ENCODE measurements at places on chromosomes 4 and X. TPM values are rescaled to one million over a fixed set of nuclear protein-coding genes. Genes with fewer than 3 reads are reported as not detected.

The DDIT4L gene
- 3.2 TPM for total RNA-seq

The MND1 gene
- total RNA-seq, result 1.2 TPM

GRCh38 chr4:1903035-1903434, 31.8 kb downstream of the NSD2 start:
- no peak overlapping the region for H3K4me3 ChIP-seq
- H3K27me3 ChIP-seq, result no peaks in the 10 kb centered on the region
- H3K36me3 ChIP-seq, result peaks cover 8% of the 10 kb centered on the region
- no peaks in the 10 kb centered on the region for H3K4me1 ChIP-seq
- H3K27ac ChIP-seq, result no peak overlapping the region

- no peak overlapping the region for H3K27ac ChIP-seq
- H3K4me1 ChIP-seq, result no peaks in the 10 kb centered on the region
- no peaks in the 10 kb centered on the region for H3K36me3 ChIP-seq
- no peaks in the 10 kb centered on the region for H3K27me3 ChIP-seq
- no peak for DNase-seq
Measured at GRCh38 chrX:131277543-131278136, 11.5 kb downstream of the IGSF1 start.

DNA sequence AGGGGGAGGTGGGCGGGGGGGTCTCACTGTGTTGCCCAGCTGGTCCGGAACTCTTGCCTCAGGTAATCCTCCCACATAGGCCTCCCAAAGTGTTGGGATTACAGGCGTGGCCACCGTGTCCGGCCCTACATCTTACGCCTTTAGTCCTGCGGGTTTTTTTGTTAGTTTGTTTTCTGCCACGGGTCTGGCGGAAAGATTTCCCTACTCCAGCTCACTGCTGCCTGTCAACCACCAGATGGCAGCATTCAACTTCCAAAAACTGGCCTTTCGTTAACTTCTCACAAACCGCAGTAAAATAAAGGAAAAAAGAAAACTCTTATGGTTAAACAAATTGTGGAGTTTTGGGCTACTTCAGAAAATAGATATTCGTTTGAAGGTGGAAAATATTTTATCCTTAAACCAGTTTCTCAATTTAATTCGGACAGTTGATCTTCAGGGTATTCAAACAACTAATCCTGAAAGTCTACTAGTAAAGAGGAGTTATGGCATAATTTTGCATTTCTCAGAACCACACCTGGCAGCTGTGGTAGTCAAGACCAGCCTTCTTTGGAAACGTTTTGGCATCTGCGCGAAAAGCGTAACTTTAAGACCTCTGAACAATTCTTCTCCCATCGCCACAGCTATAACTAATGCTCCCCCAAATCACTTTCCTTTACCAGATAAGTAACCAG, 41.1 kb downstream of the LUZP4 start:
- H3K27me3 ChIP-seq, result no peaks in the 10 kb centered on the region
- H3K27ac ChIP-seq, result no peak overlapping the region

- no peaks in the 10 kb centered on the region for H3K36me3 ChIP-seq
- no peaks in the 10 kb centered on the region for H3K27me3 ChIP-seq
- no peak overlapping the region for H3K27ac ChIP-seq
- H3K4me3 ChIP-seq, result no peak overlapping the region
- no peaks in the 10 kb centered on the region for H3K4me1 ChIP-seq
- no peak for DNase-seq
Measured at GRCh38 chr4:56874923-56875322, 32.8 kb upstream of the REST start.
